ENCODE measurements at places on chromosomes 13 and 19. TPM values are rescaled to one million over a fixed set of nuclear protein-coding genes. Genes with fewer than 3 reads are reported as not detected.

DNA sequence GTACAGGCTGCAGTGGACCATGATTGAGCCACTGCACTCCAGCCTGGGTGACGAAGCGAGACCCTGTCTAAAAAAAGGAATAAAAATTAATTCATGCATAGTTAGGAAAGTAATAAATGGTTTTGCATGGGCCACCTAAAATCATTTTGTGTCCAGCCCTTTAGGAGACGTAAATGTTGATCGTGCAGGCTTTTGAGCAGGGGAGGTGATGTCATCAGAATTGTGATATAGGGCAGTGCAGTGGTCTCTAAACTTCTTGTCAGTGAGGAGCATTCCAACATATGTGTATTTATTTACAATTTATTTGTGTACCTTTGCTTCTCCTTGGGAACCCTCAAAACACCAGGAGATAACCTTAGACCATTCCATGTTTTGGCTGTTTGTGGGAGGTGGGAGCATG lies 3.0 kb downstream of the SMARCA4 start:
- no peak for DNase-seq

DNA sequence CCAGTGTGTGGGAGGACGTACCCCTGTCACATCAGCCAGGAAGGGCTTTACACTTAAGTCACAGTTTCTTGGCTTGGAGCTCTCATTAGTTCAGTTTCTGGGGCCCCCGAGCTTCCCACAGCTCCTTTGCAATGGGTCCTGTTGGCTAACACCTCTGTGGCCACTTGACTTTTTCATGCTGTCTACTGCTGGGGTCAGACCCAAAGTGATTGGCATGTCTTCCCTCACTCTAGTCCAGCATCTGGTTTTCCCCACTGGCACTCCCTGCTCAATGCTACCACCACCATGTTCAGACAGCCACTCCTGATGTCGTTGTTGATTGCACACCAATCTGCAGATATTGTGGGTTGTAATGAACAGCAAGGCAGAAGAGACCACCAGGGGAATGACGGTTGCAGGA lies 379.0 kb downstream of the FOXO1 start:
- DNase-seq: no peak

Gene KIR2DL3
- total RNA-seq: not detected

Gene SOX21
- not detected for total RNA-seq

DNA sequence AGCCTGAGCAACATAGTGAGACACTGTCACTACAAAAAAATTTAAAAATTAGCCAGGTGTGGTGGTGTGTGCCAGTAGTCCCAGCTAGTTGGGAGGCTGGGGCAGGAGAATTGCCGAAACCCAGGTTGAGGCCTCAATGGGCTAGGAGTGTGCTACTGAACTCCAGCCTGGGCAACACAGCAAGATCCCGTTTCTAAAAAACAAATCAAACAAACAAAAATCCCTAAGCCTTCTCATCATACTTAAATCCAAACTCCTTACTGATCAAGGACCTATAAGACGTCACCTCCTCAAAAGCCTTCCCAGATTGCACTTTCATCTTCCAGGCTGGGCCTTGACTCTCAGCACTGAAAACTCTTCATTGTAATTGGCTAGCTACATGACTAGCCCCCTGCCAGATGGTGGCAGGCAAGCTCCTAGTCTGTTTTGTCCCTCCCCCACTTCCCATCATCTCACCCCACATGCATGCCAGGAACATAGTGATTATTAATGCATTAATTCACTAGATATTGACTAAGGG lies 17.5 kb upstream of the NANOS3 start:
- peak; percentile 48 for DNase-seq

GRCh38 chr13:26899202-26899601 lies 138.6 kb upstream of the GPR12 start:
- DNase-seq: no peak

DNA sequence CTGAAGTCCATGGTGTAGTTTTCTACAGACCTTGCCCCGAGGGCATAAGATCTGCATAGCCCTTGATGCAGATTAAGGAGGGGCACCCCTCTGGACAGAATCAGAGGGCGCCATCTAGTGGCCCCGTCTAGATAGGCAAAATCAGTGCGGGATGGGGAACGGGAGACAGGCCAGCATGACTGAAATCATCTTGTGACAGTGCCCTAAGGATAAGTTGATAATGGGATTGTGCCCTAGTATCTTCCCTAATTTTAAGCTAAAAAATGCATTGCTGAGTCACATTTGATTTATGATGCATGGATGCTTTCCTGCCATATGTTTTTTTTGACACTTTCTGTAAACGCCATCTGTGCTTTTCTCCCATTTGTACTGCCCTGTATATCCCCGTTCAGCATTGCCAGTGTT lies 19.0 kb upstream of the GPI start:
- peak; percentile 54 for DNase-seq

Gene DIRAS1
- total RNA-seq: 0.17 TPM

GRCh38 chr13:19023115-19023514 lies 158.5 kb downstream of the TUBA3C start:
- DNase-seq: no peak

DNA sequence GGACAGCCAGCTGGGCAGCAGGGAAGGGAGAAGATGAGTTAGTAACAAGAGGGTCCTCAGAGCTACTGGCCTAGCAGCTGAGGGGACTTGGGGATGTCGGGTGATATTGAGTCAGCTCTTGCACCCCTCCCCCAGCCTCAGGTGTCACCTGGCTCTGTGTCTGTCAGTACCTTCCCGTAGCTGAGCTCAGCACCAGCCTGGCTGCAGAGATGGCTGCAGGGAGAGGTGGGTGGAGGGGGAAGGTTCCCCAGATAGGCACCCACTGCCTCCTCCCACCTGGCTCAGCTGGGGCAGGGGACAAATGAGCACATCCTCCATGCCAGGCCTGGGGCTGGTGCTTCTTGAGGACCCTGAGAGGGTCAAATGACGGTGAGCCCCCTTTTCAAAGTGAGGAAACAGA lies 6.8 kb upstream of the KPTN start:
- no peak for DNase-seq

GRCh38 chr13:73938372-73939070 lies 195.7 kb downstream of the KLF12 start:
- peak; percentile 0 for DNase-seq

GRCh38 chr13:24116131-24116530 lies 44.4 kb upstream of the SPATA13 start:
- DNase-seq: no peak

Gene NFIX
- total RNA-seq: 1.2 TPM

- no peak for DNase-seq
Measured at GRCh38 chr13:92460479-92460878, 766.1 kb upstream of the GPC6 start.

- no peak for DNase-seq
Measured at GRCh38 chr19:31177246-31177645, 172.0 kb downstream of the TSHZ3 start.

DNA sequence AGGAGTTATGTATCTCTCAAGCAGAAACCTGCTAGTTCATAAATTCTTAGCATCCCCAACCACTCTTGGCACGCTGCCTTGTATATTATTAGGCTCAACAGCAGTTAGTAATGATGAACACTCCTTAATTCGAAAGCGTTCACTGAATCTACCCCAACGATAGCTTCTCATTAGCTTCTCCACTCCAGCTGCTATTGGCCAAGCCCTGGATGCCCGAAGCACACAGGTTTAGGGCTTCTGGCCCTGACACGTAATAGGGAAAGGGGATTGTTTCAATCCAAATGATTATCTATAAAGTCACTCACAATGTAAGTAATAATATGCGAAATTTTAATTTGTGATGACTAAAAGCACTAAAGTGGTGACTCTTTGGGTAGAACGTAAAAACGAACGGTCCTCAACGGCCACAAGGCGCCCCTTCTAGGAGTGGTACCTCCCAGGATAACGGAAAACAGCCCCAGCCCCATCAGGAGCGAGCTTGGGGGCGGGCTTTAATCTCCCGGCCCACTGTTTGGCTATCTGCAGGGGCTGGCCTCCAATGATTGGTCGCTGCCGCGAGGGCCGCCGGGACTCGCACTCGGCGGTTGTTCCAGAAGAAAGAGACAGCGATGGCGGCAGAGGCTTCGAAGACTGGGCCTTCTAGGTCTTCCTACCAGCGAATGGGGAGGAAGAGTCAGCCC lies at the start of gene RNF17:
RNF17 (plus strand) TSS at position 574 of the 680 bp plus-strand sequence; CDS start at position 609, 35 bp downstream.
- no peak for DNase-seq

Gene FBXW9
- 44.8 TPM for total RNA-seq

DNA sequence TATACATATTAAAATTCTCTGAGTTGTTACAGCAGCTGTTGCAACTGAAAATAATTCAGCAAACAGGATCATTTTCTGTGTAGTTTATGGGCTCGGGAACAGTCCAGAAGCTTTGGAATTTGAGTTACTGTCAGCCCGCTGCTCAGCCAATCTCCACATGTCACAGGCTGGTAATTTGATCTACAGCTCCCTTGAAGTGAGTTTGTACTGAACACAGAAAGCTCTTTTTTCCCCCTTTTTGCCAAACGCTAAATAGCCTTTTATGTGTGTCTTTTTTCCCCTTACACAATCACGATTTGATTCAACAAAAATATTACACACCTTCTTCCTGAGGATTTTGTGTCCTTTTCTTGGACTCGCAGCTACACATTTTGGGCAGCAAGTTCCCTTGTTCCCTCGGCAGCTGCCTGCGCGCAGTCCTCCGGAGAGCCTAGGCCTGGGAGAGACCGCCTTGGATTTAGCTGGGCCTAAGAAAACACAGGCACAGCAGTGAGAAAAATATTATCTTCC lies 371.4 kb downstream of the KCNRG start:
- DNase-seq: no peak

Gene ZNF470
- 3.6 TPM for total RNA-seq

Gene CKM
- total RNA-seq: not detected

DNA sequence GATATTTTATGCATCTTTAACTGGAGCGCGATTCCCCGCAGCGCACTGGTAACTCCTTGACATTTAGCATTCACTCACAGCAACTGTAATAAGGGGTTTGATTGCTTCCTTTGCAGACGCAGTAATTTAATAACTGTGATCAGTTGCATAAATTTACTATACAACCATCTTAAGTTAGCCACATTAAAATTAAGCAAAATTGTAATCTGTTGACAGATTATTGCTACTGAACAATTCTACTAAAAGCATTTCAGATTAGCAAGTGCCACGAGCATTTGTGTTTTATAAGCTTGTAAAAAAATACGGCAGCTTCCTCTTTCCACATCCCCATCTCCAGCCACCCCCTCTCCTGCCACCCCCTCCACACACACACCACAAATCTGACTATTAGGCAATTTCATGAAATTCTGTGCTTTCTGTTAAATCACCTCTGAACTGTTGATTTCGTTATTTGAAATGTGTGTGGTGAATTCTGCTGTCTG lies 44.4 kb downstream of the TSHZ3 start:
- DNase-seq: no peak

GRCh38 chr19:56838024-56838908 lies 2.3 kb downstream of the PEG3 start:
- no peak for DNase-seq

Gene DACT3
- 1.6 TPM for total RNA-seq

GRCh38 chr19:39303373-39304184 lies 7.4 kb downstream of the IFNL1 start:
- no peak for DNase-seq

GRCh38 chr13:42137856-42138537 lies 89.5 kb downstream of the DGKH start:
- no peak for DNase-seq

Gene NALCN
- total RNA-seq: 0.34 TPM

Gene BEST2
- total RNA-seq: not detected

DNA sequence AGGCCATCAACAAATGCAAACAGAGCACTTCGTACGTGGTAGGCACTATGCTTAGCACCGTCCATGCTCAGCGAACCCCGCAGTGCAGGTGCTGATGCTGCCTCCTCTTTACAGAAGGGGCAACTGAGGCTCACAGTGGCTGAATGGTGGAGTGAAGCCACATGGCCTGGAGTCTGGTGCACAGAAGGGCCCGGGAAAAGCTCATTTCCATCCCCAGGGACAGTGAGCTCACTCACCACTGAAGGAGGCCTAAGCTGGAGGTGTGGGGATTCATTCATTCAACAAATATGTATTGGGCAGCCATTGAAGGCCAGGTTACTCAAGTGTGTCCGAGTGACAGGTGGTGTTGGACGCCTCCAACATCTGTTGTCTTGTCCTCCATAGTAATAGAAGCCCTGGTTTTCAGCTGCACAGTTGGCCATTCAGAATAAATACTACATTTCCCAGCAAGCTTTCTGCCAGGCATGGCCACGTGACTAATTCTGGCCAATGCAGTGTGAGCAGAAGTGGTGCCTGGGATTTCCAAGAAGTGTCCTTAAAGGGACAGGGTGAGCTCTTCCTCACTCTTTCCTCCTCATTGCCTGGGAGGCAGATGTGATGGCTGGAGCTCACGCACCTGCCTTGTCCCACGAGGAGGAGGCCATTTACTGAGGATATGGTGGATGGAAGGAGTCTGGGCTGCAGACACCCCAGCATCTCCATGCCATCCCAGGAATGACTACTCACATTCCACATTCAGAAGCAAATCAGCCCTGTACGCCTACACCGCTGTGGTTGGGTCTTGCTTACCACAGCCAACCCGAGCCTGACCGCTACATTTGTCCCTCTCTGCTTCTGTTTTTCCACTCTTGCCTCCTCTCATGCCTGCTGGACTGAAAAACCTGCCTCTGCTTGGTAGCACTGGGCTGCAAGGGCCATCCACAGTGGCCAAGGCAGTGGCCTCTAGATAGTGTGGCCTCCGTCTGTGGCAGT lies 2.3 kb upstream of the ZNRF4 start:
- peak; percentile 11 for DNase-seq

Gene FCAR
- total RNA-seq: not detected

GRCh38 chr13:109745702-109746101 lies 40.7 kb downstream of the IRS2 start:
- DNase-seq: no peak

DNA sequence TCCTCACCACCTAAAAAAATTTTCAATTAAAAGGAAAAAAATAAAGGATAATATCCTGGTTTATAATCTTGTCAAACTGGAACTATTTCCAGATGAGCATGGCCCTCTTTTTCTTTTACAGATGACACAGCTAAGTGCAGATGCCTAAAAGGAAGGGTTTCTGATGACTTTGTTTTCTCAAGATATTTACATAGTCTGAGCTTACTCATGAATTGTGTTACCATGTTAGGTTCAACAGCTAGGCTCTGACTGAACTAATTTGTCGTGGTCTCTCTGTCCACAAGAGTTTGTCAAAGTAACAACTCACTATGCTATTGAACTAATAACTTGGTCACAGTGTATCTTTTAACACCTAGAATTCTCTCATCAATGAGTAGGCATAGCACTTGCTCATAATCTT lies 780.8 kb downstream of the GPC5 start:
- no peak for DNase-seq

DNA sequence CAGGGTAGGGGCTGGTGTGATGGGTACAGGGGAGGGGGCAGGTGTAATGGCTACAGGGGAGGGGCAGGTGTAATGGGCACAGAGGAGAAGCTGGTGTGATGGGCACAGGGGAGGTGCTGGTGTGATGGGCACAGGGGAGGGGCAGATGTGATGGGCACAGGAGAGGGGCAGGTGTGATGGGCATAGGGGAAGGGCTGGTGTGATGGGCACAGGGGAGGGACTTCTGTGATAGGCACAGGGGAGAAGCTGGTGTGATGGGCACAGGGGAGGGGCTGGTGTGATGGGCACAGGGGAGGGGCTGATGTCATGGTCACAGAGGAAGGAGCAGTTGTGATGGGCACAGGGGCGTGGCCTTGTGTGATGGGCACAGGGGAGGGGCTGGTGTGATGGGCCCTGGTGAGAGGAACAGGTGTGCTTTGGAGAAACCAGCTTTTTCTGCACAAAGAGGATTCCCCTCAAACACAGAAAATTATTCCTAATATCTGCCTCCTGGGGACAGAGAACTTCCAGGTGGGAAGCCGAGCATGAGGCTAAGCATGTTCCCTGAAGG lies 38.6 kb upstream of the POP4 start:
- no peak for DNase-seq

- DNase-seq: no peak
Measured at GRCh38 chr19:6718111-6718740, 2.2 kb downstream of the C3 start.

- DNase-seq: no peak
Measured at GRCh38 chr19:44308011-44308410, 3.2 kb upstream of the ZNF235 start.
